ENCODE measurements at places on chromosomes 12 and 14.

DNA sequence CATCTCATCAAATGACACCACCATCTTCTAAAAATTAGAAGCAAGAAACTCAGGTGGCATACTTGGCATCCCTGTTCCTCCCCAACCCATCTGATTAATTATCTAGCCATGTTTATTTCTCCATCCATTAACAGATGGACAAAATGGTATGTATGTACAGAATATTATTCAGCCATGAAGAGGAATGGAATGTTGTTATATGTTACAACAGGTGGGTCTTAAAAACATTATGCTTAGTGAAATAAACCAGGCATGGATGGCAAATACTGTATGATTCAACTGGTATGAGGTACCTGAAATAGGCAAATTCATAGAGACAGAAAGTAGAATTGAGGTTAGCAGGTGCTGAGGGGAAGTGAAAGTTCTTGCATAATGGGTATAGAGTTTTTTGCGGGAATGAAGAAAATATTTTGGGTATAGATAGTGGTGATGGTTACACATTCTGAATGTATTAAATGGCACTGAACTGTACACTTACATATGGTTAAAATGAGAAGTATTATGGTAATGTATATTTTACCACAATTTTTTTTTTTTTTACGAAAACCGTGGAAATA is 17.5 kb downstream of the YY1 start:
- no peak for DNase-seq

GRCh38 chr14:105818712-105819005 is 292.3 kb downstream of the TMEM121 start:
- no peak for DNase-seq

- DNase-seq, result no peak
These were observed 20.8 kb upstream of the SAV1 start for GRCh38 chr14:50688875-50689274.

DNA sequence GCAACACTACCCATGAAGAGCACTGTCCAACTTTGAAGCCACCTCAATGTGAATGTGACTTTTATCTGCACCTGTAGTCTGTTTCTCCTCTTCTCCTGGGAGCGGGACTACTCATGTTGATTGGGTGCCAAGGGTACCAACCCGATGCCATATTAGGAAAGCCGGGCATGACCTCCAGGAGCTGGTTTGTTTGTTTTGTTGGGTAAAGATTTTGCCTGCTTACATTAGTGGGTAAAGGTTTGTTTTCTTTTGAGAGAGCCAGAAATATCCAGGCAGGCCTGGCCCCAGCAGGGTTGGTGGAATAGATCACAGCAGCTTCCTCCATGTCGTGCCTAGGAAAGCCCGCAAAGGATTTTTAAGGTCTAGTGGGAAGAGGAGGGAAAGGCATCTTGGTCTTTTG is 19.7 kb upstream of the ITPK1 start:
- no peak for DNase-seq

DNA sequence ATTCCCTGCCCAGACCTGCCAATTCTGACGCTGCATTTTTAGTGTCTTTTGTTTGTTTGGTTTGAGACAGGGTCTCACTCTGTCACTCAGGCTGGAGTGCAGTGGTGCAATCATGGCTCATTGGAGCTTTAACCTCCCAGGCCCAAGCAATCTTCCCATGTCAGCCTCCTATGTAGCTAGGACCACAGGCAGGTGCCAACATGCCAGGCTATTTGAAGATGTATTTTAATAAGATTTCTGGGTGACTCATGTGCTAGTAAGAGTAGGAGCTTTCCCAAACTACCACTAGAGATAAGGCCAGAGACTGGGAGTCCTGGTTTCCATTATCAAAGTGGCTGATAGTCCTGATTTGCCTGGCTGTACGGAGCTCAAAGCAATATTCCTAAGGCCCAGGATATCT is 693.3 kb downstream of the MED13L start:
- DNase-seq, result no peak

- no peak for DNase-seq
These were observed 448.0 kb downstream of the SLC6A15 start for GRCh38 chr12:84464616-84465015.

DNA sequence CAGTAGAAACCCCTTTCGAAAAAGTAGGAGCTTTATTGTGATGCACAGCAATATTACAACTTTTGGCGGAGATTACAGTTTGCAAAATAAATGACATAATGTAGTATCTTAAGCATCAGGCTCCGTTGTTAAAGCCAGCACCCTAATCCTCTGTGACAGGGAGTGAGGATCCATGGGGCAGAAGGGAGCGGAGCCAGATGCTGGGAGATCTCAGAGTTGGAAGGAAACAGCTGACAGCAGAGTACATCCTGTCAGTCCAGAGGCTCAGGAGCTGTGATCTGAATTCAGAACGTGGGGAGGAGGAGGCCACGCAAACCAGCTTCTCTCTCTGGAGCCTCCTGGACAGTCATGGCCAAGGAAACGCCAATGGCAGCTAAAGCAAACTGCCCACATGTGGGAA is 55.7 kb downstream of the TMTC1 start:
- no peak for DNase-seq

- DNase-seq, result no peak
These were observed 1.8 kb downstream of the APPL2 start for GRCh38 chr12:105234197-105234596.

DNA sequence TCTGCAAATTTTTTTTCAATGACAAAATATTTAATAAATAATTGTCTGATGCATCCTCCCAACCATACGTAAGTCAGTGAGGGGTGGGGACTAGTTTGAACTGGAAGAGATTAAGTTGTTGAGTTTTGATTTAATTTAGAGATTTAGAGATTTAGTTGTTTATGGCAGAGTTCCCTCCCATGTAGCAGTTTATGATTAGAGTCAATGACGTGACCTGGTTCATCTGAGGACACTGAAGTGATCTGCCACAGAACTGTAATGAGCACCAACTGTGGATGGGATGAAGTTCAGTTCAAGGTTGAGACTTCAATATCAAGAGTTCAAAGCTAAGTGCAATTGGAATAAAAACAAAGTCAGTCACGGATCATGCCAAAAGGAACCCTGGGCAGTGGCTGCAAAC is 609.3 kb downstream of the NOVA1 start:
- no peak for DNase-seq

DNA sequence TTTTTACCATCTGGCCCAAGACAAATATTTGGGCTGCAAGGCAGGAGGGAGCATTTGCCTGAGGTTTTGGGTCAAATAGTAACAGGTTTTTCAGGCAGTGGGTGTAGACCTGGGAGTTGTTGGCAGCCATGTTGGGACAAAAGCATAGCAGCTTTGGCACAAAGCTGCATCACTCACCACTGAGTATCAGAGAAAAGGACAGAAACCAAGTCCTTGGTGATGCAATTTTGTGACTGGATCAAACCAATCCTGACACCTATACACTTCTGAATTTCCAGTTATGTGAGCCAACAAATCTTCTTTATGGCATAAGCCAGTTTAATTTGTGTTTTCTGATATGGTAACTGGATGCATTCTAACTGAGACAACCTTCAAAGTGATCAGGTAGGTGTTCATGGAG is 144.8 kb upstream of the KRR1 start:
- DNase-seq, result no peak

GRCh38 chr12:68203460-68203875 is 22.1 kb downstream of the IL26 start:
- DNase-seq, result no peak

DNA sequence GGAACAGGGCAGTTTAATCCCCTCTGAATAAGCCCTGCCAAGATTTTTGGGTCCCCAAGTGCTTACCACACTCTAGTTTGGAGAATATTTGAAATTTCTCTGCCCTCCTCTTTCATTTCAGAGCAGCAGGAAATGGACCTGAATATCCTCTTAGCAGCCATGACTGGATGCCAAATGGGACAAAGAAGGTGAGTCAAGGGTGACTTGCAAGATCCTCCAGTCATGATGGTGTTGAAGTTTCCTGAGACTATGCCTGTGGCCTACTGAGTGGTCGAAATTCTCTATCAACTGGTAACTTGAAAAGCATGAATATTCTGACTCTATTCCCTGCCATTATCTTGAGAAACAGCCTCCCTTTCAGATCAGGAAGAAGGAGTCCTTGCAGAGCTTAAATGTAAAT is 1674.7 kb upstream of the SEL1L start:
- no peak for DNase-seq

- DNase-seq, result peak; percentile 40
These were observed at the start of gene ITGA5 for GRCh38 chr12:54419088-54419887. Gene ITGA5, minus strand, starts transcription at chr12:54419266. Its CDS starts 68 bp downstream, at chr12:54419198.

DNA sequence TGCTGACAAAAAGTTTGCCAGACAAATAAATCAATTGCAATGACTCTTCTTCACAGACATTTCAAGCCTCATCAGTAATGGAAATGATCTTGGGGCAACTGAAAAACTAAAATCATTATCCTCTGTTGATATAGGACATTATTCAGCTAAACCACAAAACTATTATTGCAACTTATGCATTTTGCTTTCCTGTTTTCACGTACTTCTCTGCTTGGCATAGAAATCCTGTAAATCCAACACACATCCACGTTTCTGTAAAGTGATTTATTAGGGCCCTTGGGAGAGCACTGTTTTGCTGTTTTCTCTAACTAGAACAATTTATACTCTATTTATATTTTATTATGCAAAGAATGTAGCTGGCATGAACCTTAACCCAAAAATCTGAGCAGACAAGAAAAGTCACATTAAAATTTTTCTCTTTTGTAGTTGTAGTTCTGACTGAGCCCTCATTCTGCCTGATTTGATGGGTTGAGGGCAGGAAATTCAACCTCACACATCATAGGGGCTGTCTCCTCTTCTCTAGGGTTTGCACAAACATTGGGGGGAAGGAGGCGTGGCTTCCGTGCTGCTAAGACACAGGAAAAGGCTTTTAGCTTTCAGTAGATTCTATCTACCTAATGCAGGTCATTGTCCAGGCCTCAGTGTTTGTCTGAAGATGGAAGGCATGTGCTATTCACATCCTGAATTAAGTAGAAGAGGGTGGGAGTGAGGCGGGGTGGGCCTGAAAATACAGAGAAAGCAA is 11.5 kb upstream of the NUP107 start:
- DNase-seq, result no peak

DNA sequence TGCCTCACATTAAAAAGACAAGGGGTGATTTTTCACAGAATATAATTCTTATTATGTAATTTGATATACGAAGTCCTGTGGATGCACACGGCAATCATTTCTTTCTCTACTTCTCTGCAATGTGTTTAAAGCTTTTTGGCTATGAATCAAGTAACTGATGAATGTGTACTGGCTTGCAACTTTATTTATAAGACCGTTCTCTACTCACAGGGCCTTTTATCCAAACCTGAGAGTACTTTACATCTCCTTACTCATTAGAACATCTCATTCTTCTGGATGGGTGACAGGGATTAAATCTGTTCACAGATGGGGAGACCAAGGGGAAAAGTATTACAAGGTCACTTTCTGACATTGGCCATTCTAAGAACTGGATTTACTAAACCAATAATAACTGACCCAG is 215.8 kb upstream of the DIO2 start:
- no peak for DNase-seq

DNA sequence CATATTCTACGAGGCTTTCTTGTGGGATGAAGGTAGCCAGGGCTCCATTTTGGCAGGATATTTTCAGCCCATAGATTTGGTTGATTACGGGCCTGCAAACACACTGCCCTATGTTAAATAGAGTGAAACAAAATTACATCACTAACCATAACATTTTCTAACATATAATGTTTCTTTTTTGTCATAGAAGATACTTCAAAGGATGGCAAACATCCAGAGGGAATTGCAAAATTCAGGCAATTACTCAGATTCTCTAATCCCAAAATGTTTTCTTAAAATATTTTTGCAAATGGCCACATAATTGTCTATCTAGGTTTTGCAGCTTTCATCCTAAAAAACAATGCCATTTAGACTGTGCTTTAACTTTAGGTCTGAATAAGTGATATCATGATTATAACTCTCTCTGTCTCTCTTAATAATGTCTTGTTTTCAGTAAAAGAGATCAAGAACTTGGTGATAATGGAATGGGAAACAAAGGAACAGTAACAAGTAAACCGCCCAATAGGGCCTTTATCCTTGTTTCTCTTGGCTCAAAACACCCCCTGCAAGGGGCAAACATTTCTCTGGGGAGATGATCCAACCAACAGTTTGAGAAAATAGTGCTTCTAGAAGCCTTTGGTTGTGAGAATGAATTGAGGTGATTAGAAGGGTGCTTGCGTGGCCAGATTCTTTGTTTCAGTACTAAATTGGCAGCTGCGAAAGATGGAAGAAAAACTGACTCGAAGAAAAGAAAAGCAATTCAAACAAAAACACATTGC is 54.4 kb upstream of the BTG1 start:
- DNase-seq, result no peak

DNA sequence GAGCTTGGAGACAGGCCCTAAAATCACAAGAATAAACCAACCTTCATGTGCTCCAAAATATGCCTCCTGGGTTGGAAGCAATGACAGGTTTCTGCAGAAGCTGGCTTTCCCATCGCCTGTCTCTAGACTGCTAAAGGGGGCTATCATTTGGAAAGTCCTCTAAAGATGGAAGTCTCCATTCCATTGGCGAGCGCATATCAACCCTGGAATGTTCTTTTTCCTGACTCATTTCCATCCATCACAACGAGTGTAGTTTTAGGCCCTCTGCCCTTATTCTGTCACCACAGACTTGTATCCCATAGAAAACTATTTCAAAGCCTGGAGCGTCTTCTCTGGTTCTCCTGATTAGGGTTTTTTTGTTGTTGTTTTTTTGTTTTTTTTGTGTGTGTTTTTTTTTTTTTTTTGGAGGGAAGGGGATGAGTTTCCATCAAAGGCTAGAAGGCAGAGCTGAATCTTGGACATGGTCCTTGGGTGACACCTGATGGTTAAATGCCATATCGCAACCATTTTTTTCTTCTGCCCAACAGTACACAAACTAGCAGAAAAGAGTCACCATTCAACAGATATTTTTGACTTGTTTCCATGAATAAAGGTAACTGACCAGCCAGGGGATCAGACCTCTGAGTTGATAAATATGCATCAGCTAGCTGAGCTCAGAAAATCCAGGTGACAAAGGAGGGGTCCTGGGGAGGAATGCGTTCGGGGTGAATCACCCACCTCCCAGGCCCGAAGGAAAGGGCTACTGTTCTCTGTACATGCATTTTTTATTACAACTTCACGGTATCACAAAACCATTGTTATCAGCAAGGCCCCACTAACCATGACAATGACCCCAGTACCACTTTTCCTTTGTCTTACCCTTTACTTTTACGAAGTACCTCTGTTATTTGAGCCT is 40.5 kb downstream of the KCNA5 start:
- DNase-seq, result peak; percentile 82

- no peak for DNase-seq
These were observed 269.8 kb downstream of the BCAT1 start for GRCh38 chr12:24679126-24679525.

Data from kidney (tissue), 22 donors.